ENCODE measurements at places on chromosomes 3 and 15.

DNA sequence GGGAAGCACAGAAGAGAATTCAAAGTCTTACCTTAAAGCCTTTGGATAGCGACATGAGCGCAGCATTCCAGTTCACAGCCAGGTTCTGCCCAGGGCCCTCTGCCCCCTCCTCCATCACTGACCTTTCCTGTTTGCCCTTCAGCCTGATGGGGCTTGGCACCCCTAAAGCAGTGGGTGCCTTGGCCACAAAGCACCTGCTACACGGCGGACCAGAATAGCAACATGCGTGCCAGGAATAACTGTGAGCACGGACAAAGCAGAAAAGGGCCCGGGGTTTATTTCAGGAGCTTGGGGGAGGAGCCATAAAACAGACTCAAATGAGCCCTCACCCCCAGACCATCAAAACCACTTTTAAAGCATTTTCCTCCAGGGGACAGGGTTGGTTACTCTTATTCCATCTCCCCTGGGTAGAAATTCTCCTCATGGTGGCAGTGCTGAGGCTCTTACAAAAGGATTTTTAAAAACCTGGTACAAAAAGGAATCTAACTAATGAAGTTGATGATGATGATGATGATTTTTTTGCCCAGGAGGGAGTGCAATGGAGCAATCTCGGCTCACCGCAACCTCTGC, 135.4 kb downstream of the KLF13 start:
- no peak for DNase-seq

DNA sequence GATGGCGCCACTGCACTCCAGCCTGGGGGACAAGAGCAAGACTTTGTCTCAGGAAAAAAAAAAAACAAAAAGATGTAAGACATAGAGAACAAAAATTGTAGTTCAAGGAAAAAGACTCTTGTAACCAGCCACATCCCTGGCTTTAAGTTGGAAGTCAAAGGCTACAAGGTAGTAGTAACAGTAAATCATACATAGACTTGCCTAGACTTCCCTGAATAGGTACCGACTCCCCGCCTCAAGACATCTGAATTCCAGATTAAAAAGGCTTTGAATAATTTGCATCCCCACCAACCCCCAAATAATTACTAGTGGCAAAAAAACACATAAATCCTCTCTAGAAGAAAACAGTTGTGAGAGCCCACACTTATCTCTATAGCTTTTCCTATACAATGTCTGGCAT, 55.6 kb downstream of the INO80 start:
- no peak for DNase-seq

- no peak for DNase-seq
Measured at GRCh38 chr15:44535523-44536301, 1.2 kb upstream of the EIF3J start.

- DNase-seq: no peak
Measured at GRCh38 chr15:48307586-48307985, 23.6 kb upstream of the DUT start.

GRCh38 chr15:67406257-67406861, 114.6 kb upstream of the C15orf61 start:
- no peak for DNase-seq

- DNase-seq: no peak
Measured at GRCh38 chr15:51195459-51195858, 100.8 kb upstream of the TNFAIP8L3 start.

- DNase-seq: no peak
Measured at GRCh38 chr3:54215521-54215920, 93.2 kb downstream of the CACNA2D3 start.

DNA sequence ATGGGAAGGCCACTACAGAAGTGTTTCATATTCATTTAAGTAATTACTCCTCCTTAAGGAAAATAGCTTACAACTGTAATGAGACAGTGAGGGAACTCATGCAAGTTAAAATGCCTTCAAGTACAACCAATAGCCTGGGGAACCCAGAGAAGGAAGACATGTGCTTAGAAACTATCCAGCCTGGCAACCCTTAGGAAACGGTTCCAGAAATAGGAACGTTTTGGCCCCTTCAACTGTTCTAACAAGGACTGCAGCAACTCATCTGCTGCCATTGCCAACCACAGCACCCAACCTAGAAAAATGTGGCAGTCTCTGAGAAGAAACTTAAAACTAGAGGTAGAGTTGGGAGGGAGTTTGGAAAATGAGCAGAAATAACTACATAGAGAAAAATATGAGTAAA, 147.5 kb upstream of the STRIT1 start:
- DNase-seq: no peak

- no peak for DNase-seq
Measured at GRCh38 chr15:79601405-79602086, 169.4 kb downstream of the MINAR1 start.

DNA sequence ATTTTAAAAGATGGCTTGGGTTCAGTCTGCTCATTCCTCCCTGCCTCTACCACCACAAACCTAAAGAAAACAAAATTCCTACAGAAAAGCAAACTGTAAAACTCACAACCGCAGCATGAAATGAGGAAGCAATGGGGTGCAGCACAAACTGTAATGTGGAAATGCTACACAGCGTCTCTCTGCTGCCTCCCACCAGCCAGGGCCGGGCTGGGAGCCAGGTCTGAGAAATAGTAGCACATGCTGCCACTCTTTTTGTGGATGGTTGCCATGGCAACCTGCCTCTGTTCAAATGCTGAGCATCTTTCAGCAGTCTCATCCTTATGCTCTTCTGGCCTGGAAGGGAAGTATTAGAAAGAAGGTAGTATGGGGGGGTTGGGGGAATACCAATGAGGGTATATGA, 55.4 kb downstream of the EOMES start:
- DNase-seq: no peak

DNA sequence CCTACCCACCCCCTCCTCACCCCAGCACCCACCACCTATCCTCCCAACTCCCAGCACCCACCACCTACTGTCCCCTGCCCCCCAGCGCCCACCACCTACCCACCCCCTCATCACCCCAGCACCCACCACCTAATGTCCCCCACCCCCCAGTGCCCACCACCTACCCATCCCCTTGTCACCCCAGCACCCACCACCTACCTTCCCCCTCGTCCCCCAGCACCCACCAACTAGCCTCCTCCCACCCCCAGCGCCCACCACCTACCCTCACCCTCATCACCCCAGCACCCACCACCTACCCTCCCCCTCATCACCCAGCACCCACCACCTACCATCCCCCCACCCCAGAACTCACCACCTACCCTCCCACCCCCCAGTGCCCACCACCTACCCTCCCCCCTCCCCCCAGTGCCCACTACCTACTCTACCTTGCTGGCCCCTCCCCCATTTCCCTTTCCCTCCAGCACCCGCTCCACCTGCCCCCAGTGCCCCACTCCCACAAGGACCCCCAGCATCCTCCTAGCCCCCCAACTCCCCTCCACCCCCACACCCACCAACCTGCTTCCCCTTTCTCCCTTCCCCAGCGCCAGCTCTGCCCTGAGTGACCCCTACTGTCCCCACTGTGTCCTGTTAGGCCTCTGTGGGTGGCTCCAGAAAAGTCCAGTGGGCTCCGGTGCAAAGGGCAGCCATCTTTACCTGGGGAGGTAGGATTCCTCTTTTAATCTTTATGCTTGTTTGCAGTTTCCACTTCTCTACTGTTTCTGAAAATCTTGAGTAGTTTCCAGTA, 1.2 kb downstream of the UROC1 start:
- DNase-seq: no peak

- no peak for DNase-seq
Measured at GRCh38 chr3:115139072-115139471, 8.0 kb downstream of the ZBTB20 start.

- no peak for DNase-seq
Measured at GRCh38 chr3:85801955-85802354, 843.2 kb downstream of the CADM2 start.

DNA sequence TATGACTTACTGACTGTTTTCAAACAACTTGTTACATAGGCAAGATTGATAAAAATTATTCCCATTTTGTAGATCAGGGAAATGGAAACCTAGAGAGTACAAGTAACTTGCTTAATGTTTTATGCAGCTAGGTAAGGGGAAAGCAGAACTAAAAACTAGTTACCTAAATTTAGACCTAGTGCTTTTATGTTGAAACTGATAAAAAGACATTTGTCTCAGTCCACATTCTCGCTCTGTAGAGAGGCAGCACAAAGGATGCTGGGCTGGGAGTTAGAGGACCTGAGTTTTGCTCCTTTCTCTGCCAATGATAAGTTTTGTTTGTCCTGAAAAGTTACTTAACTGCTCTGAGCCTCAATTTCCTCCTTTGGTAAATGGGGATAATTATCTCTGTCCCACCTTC, 17.4 kb downstream of the TIMP4 start:
- DNase-seq: no peak

DNA sequence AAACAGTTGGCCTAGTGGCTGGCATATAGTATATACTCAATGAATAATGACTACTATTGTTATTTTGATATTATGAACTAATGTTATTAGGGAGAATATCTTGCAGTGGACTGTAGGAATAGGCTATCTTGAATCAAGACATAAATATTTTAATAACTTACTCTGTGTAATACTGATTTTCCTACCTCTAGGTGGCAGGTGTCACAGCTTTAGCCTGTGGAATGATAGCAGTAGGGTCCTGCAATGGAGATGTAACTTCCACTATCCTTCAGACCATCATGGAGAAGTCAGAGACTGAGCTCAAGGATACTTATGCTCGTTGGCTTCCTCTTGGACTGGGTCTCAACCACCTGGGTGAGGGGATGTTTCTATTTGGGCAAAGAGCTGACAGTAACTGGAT, 6.5 kb downstream of the PSMD2 start:
- no peak for DNase-seq

DNA sequence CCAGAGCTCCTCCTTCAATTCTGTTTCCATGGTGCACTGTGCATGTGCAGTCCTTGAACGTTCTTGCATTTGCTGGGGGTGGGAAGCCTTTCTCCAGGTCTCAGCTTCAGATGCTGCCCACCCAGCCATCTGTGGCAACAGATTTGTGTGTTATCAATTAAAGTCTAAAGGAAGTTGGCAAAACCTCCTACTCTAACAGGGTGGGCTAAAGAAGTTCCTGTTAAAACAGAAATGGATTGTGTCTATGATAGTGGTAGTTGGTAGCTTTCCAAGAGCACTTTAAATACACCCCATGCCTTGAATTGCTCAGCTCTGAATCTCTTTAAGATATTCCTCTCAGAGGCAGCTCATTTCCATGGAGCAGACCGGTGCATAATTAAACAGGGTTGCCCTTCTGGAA, 488.0 kb upstream of the SUCLG2 start:
- no peak for DNase-seq

DNA sequence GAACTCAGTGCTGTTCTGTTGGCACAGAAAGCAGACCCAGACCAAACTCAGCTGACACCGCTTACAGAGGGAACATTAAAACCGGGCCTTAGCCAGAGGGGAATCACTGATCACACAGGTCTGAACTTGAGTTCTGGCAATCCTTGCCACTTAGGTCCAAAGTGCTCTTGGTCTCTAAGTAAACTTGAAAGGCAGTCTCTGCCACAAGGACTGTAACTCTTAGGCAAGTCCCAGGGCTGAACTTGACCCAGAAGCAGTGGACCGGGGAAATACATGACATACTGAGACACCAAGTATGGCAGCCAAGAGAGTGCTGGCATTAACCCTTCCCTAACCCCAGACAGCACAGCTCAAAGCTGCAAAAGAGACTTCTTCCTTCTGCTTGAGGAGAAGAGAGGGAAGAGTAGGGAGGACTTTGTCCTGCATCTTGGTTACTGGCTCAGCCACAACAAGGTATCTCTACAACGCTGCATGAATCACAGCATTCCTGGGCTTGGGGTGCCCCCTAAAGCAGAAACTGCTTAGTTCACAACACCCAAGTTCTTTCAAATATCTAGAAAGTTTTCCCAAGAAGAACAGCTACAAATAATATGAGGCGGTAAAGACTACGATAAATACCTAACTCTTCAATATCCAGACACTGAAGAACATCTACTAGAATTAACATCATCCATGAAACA, 32.5 kb downstream of the NAALADL2 start:
- no peak for DNase-seq

- DNase-seq: no peak
Measured at GRCh38 chr3:82044930-82045705, 283.7 kb upstream of the GBE1 start.

DNA sequence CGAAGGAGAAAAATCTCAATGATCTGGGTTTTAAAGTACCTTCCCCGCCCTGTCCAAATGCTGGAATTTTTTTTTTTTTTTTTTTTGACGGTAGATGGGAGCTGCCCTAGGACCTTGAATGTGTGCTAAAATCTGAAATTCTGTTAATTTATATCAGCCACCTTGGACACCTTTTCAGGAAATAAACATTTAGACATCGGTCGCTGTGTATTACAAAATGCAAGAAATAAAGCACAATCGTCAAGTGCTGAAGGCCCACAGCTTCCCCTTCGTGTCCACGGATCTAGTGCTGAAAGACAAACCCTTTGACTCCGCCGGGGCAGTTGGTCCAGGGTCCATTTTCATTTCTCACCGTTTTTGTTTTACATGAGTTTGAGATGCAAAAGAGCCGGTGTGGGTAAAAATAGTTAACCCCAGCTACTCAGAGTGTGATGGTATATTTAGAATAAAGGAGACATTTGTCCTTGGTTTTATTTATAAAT, 90.2 kb upstream of the CHD2 start:
- DNase-seq: no peak

- no peak for DNase-seq
Measured at GRCh38 chr3:115388811-115389210, 234.5 kb upstream of the GAP43 start.

GRCh38 chr3:151918253-151919029, 45.0 kb downstream of the SUCNR1 start:
- no peak for DNase-seq

- DNase-seq: no peak
Measured at GRCh38 chr15:91603384-91604080, 250.0 kb upstream of the SLCO3A1 start.

- DNase-seq: no peak
Measured at GRCh38 chr3:52796411-52796810, 1.8 kb downstream of the ITIH3 start.

Data from activated T-cell treated with anti-CD3 and anti-CD28 coated beads for 48 hours (primary cell).